Stimulated activated CD8-positive, alpha-beta memory T cell treated with anti-CD3 and anti-CD28 coated beads, Interleukin-7, amount 100 ng/mL, for 48 hours (primary cell): ENCODE measurements at places on chromosomes 5 and 9.

DNA sequence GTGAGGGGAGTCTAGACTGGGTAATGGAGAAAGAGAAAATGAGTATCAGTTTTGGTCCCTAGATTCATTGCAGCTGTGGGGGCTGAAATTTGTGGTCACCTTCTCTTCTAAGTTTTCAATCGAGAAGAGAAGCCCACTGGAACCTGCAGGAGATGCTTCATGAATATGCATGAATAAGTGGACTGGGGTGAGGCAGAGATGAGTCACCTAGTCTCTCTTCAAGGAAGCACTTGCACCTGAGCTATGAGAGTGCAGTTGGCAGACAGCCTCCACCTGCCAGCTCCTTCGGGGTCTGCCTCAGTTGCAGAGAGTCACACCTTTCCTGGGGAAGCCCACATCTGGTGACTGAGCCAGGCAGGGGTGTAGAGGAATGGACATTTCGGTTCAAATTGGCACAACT, 69.1 kb downstream of the ZNF366 start:
- DNase-seq = no peak

DNA sequence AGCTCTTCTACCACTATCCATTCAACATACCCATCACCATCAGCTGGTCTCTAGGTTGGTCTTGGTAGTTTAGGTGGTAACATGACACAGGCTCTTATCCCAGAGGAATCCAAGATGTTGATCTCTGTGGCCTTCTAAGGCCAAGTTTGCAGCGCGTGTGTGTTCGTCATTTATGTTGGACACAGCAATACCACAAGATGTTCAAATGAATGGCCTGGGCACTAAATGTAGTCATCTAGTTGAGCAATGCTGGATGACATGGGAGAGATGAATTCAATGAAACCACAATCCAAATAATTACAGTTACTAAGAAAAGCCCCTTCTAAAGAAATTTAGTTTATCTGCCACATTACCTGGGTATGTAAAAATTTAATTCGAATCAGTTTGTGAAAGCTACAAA, 292.4 kb downstream of the MRPS30 start:
- no peak for DNase-seq

DNA sequence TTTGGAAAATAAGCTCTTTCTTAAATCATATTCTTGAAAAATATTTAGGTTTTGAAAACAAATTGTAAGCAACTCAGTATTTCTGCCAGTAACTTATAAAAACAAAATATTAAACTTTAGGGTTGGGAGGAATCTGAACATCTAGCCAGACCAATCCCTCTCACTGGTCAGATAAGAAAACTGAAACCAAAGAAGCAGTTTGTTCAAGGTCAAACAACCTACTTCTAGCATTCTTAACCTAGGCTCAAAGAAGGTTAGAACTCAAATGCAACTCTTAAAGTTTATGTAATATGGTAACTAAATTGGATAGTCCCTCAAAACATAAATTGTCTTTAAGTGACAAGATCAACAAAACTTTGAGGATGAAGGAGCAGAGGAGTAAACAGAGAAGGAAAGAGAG, 374.9 kb upstream of the TNC start:
- DNase-seq = no peak

- no peak for DNase-seq
Measured at GRCh38 chr5:149503006-149503405, 48.2 kb downstream of the CSNK1A1 start.

DNA sequence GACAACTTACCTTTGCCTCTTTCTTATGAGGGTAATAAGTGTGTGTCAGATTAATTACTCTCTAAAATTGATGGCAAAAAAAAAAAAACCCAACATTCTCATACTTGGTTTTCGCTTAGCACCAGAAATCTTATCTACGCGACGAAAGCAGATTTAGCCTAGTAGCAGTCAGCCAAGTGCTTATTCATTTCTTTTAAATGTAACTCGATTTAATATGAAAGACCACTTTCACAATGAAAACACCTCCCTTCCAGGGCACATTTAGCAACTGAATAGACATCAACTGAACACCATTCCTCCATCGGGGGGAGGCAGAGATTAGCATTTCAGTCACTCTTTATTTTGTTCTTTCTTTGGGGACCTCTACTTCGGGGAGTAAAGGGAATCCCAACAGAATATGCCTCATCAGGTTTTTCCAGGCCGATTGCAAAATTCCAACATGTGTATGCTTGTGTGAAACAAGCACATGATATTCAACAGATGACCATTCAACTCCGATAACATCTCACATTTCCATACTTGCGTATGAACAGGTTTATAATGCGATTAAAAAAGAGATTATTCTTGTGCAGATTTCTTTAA, 124.1 kb upstream of the RETREG1 start:
- no peak for DNase-seq

DNA sequence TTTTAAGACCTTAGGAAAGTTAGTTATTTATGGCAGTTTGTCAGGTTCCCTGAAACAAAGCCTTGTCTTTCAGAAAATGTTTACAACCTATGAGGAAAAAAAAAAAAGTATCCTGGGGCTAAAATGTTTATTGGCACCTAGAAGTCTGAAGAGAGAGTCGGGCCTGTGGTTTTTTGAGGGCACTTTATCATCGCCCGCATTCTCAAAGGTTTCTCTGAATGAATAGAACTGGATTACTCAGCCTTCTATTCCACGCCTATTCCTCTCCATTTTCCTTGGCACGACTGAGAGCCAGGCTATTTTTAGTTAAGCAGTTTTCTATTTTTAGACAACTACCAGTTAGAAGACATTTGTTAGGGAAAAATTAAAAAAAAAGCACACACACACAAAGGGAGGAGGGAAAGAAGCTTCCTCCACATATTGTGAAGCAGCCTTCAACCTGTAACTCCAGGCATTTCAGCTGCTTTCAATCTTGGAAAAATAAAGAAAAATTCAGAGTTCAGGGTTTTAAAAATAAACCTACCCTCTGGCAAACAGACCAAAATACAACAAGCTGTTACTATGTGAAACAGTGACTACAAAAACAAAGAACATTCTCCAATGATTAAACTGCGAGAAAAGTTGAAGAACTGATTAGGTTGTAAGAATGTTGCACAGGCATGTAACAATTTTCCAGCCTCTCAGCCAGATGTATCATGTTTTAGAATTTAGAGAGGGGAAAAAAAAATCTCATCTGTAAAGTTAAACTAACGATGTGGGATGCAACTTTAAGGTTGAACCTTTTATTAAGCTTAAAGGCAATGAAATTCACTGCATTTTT, 97.0 kb downstream of the MEF2C start:
- DNase-seq = no peak

DNA sequence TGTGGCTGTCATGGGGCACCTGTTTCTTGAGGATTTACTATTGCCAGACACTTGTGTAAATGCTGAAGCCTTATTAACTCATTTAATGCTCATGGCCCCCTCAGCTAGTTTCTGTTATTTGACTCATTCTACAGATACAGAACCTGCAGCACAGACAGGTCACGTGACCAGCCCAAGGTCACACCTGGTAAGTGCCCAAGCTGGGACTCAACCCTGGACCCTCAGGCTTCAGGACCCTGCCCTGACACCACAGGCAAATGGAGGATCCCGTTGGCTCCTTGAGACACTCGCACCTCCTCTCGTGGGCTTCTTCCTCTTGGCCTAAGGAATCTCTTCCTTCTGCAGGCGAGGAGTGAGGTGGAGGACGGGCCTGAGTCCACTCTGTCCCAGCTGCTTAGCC, 10.6 kb upstream of the NEURL1B start:
- no peak for DNase-seq
